ENCODE measurements at places on chromosomes 7 and 10.

DNA sequence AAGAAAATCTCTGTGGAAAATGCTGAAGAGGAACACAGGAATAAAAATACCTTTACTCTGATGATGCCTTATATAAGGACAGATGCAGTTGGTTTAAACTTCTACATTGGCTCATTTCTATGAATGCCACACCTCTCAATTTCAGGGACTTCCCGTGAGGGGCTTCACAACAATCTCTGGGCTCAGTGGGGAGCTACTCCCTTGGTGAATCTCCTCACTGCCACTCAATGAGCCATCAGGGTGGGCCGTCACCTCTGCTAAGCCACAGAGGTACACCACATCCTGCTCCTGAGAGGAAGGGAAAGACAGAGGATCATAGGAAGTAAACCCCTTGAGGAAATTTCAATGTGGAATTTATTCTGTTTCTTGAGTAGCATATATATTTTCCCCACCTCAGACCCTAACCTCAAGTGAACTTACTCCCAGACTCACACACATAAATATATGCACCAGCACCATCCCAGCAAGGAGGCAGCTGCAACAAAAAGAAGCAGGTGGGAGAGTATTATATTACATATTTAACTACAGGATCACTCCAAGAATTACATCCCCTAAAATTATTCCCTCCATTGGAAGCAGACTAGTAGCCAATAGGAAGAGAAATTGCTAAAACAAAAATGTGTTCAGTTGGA is 63.3 kb upstream of the PRSS1 start:
- DNase-seq = no peak

DNA sequence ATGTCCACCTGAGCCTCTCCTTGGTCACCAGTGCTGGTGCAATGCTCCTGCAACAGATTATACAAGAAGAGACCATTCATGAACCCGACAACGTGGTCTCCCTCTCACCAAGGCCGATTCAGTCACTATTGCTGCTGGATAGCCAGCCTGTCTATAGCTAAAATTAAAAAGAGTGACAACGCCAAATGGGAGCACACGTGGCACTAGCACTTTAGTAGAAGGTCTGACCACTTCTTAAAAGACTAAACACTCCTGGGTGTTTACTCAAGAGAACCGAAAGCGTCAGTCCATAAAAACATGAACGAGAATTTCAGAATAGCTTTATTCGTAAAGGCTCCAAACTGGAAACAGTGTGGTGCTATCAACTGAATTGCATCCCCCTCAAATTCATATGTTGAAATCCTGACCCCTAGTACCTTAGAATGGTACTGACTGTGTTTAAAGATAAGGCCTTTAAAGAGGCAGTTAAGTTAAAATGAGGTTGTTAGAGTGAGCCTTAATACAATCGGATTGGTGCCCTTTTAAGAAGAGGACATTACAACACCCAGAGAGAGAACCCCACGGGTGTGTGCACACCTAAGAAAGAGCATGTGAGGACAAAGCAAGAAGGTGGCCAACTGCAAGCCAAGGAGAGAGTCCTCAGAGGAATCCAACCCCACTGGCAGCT is 4.4 kb upstream of the GALNTL5 start:
- no peak for DNase-seq

DNA sequence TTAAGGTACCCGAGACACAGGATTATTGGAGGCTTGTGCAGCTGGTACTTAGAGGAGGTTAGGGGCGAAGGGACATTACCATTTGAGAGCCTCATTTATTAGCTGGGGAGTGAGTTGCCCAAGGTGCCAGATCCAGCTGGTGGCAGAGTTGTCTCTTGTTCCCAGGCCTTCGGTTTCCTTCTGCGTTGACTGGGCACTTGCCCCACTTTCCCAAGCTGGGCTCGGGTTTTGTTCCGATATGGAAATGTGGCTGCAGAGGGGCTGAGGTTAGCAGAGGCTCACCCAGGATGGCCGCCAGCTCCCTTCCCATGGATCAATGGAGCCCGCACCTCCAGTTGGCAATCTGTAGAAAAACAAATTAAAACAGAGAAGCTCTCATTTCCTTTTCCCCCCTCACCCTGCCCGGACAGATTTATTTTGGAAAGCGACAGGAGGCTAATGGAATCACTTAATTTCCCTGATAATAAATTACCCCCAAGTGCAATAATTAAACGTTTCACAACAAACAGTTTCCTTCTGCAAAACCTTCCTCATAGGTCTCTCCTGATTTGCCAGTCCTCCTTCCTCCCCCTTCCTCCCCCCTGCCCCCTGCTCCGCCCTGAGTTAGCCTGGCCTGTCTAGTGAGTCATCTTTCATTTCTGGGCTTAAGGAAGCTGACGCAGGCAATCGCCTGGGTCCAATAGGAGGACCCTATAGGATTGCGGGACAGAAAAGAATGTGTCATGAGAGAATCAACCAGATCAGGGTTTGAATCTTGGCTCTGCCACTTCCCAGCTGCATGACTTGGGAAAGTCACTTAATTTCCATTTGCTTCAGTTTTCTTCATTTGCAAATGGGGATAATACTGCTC is 51.7 kb downstream of the ADRA2A start:
- no peak for DNase-seq

DNA sequence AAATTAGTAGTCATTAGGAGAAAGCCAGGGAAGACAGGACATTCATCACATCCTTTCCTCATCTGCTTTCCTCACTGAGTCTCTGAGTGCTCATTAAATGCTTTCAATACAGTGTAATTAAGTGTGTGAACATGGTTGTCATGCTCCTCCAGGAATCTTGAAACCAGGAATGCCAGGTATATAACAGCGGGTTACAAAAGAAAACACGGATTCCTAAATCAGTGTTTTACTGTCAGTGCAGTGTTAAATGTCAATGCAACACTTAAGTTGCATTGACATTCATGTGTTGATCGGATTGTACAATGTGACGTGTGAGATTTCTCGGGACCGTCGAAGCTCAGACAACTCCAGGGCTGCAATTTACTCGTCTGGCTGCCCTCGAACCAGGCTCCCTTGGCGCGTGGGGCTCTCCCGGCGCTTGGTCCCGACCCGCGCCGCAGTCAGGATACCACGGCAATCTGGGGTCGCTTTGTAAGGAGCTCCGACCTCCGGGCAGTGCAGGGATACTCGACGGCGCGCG is 455 bp upstream of the SPAG6 start:
- no peak for DNase-seq

- no peak for DNase-seq
Measured at GRCh38 chr7:73452999-73453635, 19.5 kb downstream of the FZD9 start.

- DNase-seq = peak; percentile 95
Measured at GRCh38 chr7:2399848-2400587, 3.4 kb upstream of the CHST12 start.

GRCh38 chr7:128381161-128381821 is 19.8 kb upstream of the PRRT4 start:
- no peak for DNase-seq

DNA sequence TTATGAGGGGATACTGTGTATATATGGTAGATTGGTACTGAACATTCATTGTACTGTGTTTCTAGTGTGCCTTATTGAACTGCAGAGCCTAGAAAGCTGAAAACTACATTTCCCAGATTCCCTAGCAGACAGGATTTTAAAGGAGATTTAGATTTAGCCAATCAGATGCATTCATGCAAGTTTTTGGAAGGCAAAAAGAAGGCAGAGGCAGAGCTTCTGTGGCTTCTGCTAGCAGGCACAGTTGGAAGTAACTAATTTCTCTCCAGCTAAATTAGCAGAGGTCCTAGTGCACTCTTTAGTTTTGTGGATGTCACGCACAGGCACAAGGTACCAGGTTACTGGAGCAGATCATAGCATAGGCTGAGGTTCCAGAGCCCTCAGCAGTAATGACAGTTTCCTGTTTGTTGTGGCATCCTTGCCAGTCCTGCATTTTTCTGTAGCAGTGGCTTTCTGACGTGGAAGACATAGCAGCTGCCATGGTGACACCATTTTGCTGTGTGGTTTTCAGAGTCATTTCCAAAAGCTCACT is 83.7 kb upstream of the CCDC71L start:
- no peak for DNase-seq

- DNase-seq = no peak
Measured at GRCh38 chr10:89867964-89868363, 166.6 kb downstream of the KIF20B start.

DNA sequence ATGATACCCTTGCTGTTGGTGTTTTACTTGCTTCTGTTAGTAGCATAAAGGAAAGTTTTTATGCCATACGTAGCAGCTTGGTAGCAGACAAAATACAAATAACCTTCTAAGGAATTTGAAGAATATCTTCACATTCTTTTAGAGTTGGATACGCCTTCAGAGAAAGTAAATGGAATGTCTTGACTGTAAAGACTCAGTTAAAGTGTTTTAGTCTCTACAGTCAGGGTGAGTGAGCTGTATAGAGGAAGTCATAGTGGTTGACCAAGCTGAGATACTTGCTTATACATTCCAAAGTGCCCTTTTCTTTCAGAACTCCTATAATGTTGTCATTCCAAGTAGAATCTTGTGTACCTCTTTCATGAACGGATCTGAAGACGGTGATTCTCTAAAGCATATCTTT is 37.7 kb downstream of the RABGEF1 start:
- no peak for DNase-seq

DNA sequence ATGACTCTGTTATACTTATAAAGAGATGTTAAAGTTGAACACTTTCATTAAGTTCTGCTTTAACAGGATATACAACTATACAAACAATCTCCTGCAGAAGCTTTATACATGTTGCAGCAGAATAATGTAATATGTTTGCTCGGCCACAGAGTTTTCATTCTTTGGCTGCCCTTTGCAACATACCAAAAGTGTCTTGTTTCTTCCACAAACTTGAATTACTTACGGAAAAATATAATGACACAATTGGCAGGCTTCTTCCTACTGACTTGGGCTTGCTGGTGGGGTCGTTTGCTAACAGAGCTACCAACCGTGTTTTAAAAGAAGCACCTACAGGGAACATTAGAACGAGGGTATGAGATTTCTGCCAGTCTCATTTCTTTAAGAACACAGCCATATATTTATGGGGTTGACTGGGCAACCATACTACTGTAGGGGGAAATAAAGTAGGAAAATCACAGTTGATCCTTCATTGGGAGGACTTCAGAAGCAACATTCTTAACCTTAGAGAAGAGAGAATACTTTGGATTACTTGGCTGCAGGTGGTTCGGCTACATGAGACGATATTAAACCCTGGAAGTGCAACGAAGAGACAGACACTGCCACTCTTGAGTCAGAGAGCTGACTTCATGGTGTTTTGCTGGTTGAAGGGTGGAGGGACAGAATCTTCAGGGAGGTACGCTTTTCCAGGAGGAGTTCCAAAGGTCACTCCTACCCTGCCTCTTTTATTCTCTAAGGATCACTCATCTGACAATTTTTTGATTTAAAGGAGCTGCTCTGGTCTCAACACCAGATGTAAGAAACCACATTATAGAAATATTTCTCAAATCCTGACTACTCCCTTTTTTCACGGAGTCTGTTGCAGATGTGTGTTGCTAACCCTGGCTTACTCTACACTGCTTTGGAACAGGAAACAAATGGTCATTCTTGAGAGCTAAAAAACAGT is 123.9 kb downstream of the SEMA3C start:
- DNase-seq = no peak

DNA sequence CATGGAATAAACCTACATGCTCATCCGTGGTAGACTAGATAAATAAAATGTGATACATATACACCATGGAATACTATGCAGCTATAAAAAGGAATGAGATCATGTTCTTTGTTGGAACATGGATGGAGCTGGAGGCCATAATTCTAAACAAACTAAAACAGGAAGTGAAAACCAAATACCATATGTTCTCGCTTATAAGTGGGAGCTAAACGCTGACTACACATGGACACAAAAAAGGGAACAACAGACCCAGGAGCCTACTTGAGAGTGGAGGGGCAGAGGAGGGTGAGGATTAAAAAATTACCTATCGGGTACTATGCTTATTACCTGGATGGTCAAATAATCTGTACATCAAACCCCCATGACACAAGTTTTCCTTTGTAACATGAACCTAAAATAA is 68.7 kb upstream of the SEC61G start:
- DNase-seq = no peak

DNA sequence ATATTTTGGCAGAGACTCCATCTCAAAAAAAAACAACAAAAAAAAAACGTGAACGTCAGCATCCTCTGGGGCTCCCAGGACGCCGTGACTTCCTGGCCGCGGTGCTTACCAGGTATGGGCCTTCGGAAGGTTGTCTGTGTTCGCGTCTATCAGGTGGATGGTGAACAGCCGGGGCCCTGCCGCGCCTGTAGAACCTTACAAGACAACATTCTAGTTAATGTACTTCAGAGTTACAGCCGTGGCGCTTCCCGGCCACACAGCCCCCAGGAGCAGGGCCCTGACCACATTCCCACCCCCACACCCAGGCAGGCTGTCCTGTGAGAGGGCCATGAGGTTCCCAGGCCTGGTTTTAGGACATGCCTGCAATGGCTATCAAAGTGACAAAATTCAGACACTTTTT is 111.0 kb downstream of the SMURF1 start:
- DNase-seq = no peak

DNA sequence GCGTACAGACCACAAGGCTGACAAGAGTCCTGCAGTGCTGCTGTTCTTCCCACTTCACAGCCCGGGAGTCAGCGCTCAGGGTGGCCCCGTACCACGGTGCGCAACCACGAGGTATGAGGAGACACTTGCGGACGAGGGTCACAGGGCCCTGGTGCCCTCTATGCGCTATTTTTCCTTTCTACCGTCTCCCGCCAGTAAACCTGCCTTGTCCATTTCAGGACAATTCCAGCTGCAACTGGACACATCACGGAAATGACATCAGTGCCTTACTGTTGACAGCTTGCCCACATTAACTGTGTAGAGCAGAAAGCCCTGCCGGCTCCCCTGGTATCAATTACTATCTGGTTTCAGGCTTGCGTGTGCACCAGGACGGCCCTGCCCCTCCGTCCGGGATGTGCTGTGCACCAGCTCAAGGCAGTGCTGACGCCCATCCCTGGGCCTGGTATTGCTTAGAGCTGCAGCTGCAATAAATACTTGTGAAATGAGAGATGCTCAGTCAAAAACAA is 65.1 kb downstream of the ZRANB1 start:
- DNase-seq = peak; percentile 99

DNA sequence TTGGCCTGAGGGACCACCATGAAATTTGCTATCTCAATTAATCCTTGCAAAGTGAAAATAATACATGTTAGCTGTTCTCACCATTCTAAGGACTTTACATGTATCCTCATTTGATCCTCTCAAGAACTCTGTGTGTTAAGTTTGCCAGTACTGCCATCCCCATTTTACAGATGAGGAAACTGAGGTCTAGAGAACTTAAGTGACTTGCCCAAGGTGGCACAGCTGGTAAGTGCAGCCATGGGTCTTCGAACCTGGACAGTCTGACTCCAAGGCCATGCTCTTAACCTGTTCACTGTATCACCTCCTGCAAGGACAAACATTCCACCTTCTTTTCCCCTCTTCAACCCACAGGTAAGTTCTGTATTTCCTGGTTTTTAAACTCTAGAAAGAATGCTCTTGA is 85.3 kb upstream of the NFE2L3 start:
- DNase-seq = no peak

- peak; percentile 1 for DNase-seq
Measured at GRCh38 chr7:70354409-70355169, 756.3 kb downstream of the AUTS2 start.

Data from foreskin fibroblast (primary cell).